Right cardiac atrium (tissue), 5 donors: ENCODE measurements at places on chromosomes 4 and X. TPM values are rescaled to one million over a fixed set of nuclear protein-coding genes. Genes with fewer than 3 reads are reported as not detected.

Gene CT83
- total RNA-seq: not detected

Gene PNMA3
- total RNA-seq: 3.1 TPM

Gene CT45A1
- not detected for total RNA-seq

DNA sequence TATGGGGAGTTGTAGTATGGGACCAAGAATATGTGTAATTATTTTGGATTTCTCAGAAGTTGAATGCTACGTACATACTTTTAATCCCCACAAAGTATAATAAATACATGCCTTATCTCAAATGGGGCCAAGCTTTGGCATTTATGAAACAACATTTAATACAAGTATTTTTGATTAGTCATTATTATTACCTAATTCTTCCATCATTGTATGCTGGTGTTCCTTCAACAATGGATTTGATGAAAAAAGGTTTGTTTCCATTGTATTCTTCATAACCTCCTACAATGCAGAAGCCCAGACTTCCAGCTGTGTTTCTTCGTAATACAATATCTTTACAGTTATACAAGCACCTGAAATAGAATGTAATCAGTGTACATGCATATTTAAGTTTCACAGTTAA lies 83.8 kb downstream of the FIP1L1 start:
- no peak for DNase-seq

GRCh38 chr4:185849664-185850550 lies 37.9 kb upstream of the SORBS2 start:
- peak; percentile 58 for DNase-seq

GRCh38 chr4:186676531-186677161 lies 47.0 kb downstream of the FAT1 start:
- DNase-seq: no peak

- DNase-seq: no peak
Observed at GRCh38 chr4:145483514-145483913, 1.9 kb downstream of the SMAD1 start.

DNA sequence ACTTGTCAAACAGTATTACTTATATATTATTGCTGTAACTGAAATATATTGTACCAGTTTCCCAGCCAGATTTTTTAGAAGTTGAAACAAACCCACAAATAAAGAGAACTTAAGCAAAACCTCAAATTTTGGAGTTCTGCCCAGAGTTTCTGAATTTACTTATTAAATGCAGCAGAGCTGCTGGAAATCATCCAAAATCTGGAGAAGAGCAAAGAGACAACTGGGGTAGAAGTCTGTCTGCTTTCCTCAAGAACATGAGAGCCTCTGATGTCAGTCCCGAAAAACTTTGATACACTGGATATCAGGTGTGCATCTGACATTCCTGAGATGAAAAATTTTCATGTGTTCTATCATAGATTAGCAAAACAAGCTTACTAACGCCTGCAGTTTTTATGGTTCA lies 325.9 kb downstream of the NR3C2 start:
- no peak for DNase-seq
